Stimulated activated CD4-positive, alpha-beta T cell treated with anti-CD3 and anti-CD28 coated beads, TNF-alpha, amount 100 ng/mL, for 4 hours (primary cell): ENCODE measurements at places on chromosomes 1 and 21.

- DNase-seq = no peak
Measured at GRCh38 chr1:6991266-6991665, 206.0 kb downstream of the CAMTA1 start.

DNA sequence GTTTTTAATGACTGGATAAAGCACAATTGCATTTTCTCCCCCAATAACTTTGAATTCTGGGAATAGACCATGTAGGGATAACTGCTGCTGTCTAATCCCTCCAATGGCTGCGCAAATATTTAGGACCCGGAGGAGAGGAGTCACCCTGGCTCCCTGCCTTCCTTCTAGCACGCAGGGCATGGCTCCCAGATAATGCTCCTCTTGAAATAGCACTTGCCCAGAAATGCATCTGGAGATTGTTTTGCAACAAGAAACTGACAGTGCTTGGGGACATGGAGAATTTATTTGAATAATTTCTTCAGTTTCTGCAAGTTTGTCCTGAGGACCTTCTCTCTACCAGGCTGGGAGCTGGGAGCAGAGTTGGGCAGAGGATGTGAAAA, 83.5 kb downstream of the MAN1C1 start:
- no peak for DNase-seq

GRCh38 chr21:44952116-44952928, 12.5 kb downstream of the SLX9 start:
- DNase-seq = no peak

DNA sequence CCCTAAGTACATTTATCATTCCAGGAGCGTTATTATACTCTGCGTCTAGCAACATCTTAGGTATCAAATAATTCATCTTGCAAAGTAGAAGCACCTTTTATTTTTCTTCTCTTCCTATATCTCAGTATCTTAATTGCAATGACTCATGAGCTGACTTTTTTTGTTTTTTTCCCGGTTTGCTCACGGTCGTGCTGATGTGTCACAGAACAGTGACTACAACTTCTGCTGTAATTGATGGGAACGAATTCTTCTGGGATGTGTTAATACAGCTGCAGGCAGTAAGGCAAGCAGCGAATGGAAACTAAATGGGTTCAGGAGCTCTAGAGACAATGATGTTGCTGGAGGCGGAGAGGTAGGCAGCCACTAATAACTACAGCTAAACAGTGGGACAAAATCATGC, 89.8 kb upstream of the TMPRSS15 start:
- DNase-seq = no peak

DNA sequence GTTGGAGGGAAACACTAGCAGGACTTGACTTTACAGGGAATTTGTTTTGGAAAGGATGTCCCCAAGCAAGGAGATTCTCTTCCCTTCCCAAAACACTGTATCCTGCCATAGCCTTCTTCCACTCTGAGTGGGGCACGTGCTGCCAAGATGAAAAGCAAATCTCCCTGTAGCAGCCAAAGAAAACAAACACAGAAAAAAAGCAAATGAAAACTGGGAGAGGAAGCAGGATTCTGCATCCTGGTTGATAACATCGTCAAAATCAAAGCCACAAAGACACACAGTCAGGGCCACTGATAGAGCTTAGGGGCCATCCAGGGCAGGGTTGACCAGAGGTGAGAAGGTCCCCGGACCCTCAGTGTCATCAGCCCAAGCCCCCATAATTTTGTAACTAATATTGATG, 16.0 kb upstream of the MTARC2 start:
- DNase-seq = no peak
